ENCODE measurements at places on chromosomes 7 and 10.
A peak's percentile ranks its signal among the peaks of the same experiment; 100 is the strongest.

GRCh38 chr10:123761666-123762230 is 95.6 kb downstream of the GPR26 start:
- DNase-seq, result no peak

GRCh38 chr7:149004405-149005370 is 23.6 kb downstream of the PDIA4 start:
- DNase-seq, result no peak

- DNase-seq, result no peak
Measured at GRCh38 chr10:71132321-71132810, 80.0 kb upstream of the UNC5B start.

GRCh38 chr7:113945018-113945938 is 26.5 kb upstream of the PPP1R3A start:
- DNase-seq, result no peak

- no peak for DNase-seq
Measured at GRCh38 chr7:18693816-18694215, 198.3 kb downstream of the HDAC9 start.

DNA sequence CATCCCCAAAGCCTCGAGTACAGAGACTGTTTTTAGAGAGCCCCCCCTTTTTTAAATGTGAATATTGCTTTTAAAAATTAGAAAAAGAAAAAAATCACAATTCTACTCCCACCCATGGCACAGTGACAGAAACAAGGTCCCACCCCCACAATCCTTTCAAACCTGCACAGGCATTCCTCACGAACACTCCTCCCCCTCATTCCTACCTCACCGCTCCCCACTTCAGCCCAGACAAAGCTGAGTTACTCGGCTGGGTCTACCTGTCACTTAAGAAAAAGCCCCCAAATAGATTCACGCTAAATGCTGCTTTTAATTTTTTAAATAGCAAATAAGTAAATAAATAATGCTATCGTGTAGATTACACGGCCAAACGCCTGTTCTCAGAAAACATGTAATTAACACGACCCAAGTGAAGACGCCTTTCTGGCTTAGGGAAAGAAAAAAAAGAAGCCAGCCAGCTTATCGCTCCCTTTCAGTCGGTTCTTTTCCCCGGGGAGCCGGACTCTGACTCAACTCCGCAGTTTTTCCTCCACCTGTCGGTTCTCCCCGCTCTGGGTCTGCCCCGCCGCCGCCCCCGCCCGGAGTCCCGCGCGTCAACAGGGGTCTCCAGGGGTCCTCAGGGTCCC is 739 bp downstream of the MPP7 start:
- no peak for DNase-seq

DNA sequence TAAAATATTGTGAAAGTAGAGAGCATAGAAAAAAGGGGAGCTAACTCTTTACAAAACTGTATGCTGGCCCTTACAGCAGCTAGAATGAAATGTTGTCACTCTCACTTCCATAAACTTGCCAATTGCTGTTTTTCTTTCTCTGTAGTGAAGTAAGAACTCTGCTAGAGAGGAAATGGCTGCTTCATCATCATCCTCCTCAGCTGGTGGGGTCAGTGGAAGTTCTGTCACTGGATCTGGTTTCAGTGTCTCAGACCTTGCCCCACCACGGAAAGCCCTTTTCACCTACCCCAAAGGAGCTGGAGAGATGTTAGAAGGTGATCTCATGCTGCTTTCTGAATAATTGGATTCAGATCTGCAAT is 7.6 kb upstream of the ASCC1 start:
- DNase-seq, result peak; percentile 42

- no peak for DNase-seq
Measured at GRCh38 chr10:116761883-116762282, 19.5 kb upstream of the HSPA12A start.

DNA sequence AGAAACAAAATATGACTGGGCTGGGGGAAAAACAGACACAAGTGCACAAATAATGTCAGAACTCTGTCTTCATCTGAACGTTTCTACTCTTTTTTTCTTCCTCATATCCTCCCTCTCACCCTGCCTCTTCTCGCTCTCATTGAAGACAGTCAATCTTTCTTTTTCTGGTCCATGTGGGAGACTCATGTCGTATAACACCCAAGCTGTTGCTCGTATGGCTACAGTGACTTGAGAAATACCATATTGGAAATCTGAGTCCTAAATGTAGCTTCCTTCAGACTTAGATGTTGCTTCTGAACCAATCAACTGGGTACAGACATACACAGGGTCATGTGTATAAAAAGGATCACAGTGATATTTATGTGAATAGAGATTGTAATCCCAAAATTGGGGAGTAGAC is 579.8 kb upstream of the CELF2 start:
- DNase-seq, result no peak

DNA sequence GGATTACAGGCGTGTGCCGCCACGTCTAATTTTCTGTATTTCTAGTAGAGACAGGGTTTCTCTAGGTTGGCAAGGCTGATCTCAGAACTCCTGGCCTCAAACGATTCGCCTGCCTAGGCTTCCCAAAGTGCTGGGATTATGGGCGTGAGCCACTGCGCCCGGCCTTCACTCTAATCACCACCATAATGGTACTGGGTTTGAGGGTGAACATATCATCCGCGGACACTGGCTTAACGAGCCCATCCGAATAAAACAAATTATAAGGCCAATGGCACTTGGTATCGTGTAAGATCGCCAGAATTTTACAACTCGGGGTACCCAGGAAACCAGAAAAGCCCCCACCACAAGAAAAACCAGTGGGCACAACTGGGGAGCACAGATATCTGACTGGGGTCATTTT is 580 bp downstream of the FAM200A start:
- no peak for DNase-seq

DNA sequence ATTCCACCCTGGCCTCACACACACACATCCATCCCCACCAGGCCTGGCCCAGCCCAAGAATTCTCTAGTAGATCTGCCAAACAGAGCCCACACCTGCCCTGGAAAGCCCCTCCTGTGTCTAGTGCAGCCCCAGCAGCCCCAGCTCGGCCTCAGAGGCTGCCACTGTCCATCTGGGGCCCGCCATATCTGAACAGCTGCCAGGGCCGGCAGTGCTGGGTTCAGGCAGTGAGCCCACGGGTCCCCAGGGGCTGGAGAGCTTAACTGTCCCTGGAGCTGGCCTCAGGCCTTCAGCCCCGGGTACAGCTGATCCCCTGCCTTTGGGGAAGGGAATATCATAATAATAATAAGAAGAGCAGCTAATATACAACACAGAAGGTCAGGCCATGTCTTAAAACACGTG is 574 bp downstream of the MYL10 start:
- no peak for DNase-seq

DNA sequence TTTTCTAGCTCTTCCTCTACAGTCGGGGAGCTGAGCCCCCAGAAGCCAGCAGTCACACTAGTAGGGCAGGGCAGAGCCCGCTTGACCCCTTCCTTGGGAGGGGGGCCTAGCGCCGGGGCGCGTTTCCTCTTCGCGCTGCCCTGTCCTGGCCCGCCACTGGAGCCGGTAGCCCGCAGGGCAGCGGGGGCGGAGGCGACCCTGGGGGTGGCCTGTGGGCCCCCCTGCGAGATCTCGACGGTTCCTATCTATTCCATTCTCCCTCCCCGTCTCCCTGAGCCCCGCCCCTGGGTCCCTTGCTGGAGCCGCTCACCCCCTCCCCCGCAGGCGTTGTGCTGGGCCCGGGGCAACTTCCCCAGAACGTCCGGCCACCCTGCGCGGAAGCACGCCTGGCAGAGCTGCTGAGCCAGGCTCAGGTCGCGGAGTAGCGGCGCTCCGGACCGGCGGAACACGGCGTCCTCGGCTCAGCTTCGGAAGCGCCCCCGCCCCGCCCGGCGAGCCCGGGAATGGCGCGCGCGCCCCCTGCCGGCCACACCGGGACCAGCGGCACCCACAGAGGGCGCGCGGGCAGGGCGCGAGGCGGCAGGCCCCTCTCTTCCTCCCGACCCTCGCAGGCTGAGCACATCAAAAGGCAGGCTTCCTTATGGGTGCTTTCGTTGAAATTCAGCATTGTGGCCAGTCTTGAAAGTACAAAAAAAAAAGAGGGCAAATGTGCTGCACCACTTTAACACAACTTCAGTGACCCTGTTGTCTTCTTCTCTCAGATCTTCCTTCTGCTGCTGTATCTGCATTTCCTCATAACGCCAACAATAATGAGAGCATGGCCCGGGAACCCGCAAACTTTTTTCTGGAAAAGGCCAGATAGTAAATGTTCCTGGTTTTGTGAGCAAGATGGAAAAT is 327.6 kb downstream of the TNS3 start:
- peak; percentile 66 for DNase-seq
